ENCODE measurements at places on chromosomes 4 and X. TPM values are rescaled to one million over a fixed set of nuclear protein-coding genes. Genes with fewer than 3 reads are reported as not detected.

The KLKB1 gene
- not detected for polyA plus RNA-seq

The SSX1 gene
- not detected for polyA plus RNA-seq

The BMP3 gene
- not detected for polyA plus RNA-seq

- DNase-seq = no peak
These were observed 239.8 kb downstream of the PCDH7 start for GRCh38 chr4:30959781-30960485.

- DNase-seq = no peak
These were observed 210.2 kb upstream of the NPY2R start for GRCh38 chr4:154998284-154998683.

- DNase-seq = no peak
These were observed 133.7 kb upstream of the CPXCR1 start for GRCh38 chrX:88613338-88613737.

DNA sequence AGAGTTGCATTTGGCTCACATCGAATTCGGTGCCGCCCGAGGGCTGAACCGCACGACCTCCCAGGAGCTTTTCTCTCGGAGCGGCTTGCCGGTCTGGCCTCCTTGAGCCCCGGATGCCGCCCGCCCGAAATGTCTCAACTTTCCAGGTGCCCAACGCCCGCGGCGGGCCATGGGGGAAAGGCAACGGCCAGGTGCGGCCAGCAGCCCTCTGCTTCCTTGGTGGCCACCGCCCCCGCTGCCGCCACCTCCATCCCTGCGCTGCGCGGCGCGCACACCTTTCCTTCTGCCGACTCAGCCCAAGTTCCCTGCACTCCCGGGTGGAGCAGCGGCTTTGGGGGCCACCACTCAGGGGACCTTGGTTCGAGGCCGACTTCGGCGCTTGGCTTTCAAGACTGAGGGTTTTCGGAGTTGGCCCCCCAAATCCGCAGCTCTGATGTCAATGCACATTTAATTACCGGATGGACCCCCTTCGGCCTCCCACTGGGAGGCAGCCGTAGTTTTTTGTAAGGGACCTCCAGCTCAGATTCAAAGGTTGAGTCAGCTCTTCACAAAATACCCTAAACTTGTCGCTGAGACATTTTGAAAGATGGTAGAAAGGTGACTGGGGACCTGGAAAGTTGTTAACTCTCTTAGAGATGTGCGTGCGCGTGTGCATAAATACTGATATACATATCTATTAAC is 1.1 kb downstream of the AFF2 start:
- DNase-seq = no peak

DNA sequence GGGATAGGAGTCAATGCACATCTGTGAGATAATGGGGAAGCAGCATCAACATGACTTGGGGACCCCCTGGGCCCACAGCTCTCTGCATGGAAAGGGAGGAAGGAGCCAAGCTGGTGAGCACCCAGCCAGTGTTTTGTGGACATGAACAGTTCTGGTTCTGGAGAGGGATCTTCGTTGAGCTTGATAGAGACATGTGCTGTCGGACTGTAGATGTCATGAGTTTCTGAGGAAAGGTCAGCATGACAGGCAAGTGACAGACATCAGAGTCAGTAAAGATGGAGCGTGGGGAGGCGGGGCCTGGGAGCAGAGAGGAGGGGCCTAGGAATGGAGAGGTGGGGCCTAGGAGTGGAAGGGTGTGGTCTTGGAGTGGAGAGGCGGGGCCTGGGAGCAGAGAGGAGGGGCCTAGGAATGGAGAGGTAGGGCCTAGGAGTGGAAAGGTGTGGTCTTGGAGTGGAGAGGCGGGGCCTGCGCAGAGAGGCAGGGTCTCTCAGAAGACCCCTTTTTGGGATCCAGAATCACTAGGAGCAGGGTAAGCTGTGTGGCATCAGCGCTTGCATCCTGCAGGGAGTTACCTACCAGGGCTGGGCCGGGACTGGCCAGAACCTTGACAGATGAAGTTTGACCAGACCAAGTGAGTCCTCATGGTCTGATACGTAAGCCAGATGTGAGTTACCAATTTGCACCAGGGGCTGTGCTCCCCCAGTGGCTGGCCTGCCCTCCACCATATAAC is 33.7 kb downstream of the PIGG start:
- DNase-seq = no peak

DNA sequence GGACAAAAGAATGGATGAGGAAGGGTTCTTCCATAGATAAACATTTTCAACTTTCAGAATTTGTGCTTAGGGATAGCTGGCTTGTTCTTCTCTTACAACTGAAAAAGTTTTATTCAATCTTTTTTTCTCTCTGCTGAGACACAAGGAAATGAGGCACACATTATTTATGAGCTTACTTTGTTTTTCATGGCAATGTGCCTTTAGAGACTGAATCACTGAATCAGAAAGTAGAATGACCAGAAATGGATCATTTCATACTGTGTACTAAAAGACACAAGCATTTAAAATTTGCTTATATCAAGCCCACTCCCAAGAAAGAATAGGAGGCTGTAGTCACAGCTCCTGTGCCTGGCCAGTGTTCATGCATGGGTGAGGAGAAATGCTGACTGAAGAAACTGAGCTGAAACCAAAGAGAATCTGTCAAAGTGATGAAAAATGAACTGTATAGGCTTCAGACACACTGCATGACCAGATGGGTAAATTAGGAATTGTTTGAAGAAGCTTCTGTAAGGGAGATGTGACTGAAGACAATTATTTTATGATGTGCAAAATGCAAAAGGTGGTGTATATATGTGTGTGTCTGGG is 413.8 kb downstream of the RAPGEF2 start:
- DNase-seq = peak; percentile 57

DNA sequence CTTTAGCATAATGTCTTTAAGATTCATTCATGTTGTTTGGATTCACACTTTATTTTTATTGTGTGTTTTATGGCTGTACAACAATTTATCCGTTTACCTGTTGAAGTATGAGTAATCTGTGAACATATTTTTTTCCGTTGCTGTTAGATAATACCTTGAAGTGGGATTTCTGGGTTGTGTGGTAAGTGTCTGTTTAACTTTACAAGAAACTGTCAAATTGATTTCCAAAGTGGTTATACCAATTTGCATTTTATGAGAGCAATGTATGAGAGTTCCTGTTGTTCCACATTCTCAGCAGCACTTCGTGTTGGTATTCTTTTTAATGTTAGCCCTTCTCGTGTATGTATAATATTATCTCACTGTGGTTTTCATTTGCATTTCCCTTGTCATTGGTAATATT is 53.6 kb downstream of the USP53 start:
- no peak for DNase-seq

Data from mammary epithelial cell (primary cell).